Urothelium cell line (cell line): ENCODE measurements at places on chromosomes 2 and 18.
A peak's percentile ranks its signal among the peaks of the same experiment; 100 is the strongest.

GRCh38 chr2:43424262-43425207 lies 171.3 kb downstream of the THADA start:
- DNase-seq = no peak

- peak; percentile 65 for DNase-seq
Observed at GRCh38 chr2:37652199-37652640, 19.2 kb downstream of the CDC42EP3 start.

- DNase-seq = no peak
Observed at GRCh38 chr2:54636415-54637139, 86.9 kb upstream of the EML6 start.

DNA sequence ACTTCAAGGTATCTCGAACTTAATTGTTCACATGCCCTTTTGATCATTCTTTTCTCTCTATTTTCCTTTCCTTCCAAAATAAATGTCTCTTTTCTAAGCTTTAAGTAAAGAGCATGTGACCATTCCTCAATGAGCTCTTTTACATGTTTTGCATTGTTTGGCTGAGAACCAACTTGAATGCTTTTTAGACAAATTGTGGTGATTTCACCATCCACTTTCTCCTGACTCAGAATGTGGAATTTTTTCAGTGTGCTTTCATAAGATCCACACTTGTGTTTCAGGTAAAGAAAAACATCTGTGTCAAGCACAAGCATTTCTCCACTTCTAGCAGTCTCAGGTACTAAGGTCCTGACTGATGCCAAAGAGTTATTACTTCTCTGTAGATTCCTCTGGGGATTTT lies 10.7 kb downstream of the RBM43 start:
- DNase-seq = no peak

GRCh38 chr2:227412877-227413276 lies 25.1 kb upstream of the SCYGR1 start:
- DNase-seq = no peak

DNA sequence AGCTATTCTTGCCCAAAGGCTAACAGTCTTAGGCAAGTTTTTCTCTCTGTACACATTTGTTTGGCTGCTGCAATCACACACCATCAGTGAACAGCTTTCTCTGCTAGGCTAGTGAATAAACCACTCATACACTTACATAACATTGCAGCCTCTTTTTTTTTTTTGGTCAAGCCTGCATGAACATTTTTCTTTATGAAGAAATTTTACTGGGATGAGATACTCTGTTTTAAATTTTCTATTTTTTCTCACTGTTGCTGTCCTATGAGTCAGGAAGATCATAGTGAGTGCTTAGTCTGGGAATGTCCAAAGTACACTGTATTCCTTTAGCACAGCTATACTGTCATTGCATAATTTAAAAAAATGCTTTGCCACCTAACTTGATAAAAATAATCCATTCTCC lies 58.5 kb downstream of the ROCK1 start:
- DNase-seq = no peak

- no peak for DNase-seq
Observed at GRCh38 chr2:29495536-29496060, 380.4 kb downstream of the CLIP4 start.

DNA sequence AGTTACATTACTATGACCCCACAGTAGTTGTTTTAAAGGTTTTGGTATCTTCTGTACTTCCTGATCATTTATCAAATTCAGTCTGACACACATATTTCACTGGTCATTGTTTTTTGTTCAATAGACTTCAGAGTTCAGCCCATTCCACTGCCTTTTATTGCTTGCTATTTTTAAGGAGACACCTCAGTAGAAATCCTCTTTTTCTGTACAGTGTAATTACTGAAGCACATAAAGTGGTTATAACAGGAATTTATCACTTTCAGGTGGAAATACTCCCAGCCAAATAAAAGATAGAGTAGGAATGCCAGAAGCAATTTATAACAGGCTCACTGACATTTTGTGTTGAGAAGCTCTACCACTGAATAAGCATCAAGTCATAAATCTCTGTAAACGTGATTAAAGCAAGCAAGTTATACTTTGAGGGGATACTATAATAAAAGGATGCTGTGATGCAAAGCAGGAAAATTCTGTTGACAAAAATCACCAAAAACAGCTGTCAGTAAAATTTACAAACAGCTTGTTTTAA lies 6.6 kb upstream of the BARD1 start:
- DNase-seq = no peak

GRCh38 chr18:39825485-39826150 lies 2129.4 kb upstream of the PIK3C3 start:
- DNase-seq = no peak

- no peak for DNase-seq
Observed at GRCh38 chr2:209422191-209422754, 1.6 kb upstream of the MAP2 start.

DNA sequence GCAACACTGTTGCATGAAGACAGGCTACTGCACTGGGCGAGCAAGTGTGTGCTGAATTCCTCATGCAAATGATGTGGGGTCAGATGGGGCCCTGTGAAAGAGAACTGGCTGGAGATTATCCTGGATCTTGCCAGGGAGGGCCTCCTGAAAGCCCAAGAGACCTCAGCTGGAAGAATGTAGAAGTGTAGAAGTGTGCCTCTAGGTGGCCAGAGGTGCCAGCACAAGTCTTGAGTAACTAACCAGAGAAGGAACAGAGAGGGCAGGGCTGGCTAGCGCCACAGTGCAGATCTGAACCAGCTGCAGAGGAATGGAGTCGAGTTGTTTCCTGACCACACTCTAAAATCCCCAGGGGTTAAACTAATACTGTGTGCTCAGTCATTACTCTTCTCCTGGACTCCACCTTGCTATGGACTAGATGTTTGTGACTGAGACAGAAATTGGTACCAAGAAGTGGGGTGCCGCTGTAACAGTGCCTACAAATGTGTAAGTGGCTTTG lies 399.3 kb downstream of the LRATD1 start:
- no peak for DNase-seq

DNA sequence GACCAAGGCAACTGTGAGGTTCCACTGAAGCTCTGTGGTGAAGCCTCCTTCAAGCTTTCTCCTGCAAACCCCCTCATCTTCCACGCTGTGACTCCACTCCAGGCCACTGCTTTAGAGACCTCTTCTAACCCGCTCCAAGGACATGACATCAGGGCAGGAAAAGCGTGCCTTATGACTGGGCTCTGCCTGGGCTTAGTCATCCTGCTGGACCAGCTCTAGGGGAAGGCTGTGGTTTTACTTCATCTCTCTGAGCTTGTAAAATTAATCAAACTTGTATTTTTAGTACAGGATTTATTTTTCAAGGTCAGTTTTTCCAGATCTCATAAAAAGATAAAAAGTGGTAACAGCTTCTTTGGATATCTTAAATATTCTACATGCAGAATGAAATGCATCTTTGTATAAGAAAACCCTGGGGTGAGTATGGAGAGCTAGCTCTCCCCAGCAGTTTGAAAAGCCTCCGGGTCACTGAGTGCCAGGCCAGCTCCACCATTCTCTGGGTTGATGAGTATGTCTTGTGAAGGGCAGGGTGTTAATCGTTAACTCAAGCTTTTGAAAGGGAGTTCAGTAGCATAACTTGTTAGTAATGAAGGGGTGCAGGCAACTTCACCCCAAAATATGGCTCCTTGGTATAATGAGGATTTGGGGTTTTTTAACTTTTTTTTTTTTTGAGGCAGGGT lies 33.1 kb upstream of the YPEL5 start:
- DNase-seq = peak; percentile 90

DNA sequence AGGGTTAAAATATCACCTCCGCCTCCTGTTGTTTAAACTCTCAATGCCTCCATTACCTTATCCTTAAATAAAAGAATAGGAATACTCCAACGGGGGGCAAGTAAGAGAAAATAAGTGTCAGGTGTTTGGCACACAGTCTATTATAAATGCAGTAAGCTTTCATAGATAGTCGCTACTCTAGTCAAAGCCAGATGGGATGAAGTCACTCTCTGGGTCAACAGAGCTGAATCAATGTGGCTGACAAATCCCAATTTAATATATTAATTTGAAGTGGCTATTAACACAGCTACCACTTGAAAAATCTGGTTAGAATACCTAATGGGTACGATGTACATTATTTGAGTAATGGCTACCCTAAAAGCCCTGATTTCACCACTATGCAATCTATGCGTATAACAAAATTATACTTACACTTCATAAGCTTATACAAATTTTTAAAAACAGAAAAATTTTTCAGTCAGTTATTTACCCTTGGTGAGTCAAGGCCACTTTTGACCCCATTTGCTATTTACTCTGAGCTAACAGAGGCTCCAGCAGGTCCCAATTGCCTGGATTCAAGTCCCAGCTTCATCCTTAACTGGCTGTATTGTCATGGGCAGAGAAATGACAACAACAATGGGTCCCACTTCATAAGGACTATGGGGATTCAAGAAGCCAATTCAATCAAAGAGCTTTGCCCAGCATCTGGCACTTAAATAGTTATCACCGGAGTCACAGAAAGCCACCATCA lies 167.5 kb upstream of the PID1 start:
- no peak for DNase-seq

DNA sequence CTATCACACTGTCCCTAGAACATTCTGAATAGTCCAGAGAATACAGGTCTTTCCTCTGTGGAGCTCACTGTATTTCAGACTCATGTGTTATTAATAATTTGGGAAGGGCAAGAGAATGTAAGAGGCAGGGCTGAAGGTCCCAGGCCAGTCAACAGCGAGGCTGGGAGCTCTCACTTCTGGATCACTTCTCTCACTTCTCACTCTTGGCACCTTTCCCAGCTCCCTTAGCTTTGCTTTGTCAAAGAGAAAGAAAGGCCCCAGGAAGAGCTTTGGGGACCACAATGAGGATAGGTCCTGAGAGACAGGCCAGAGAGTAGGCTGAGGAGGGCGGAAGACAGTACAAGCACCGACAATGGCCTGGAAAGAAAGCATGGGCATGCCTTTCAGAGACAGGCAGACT lies 11.2 kb downstream of the EFR3B start:
- DNase-seq = no peak

DNA sequence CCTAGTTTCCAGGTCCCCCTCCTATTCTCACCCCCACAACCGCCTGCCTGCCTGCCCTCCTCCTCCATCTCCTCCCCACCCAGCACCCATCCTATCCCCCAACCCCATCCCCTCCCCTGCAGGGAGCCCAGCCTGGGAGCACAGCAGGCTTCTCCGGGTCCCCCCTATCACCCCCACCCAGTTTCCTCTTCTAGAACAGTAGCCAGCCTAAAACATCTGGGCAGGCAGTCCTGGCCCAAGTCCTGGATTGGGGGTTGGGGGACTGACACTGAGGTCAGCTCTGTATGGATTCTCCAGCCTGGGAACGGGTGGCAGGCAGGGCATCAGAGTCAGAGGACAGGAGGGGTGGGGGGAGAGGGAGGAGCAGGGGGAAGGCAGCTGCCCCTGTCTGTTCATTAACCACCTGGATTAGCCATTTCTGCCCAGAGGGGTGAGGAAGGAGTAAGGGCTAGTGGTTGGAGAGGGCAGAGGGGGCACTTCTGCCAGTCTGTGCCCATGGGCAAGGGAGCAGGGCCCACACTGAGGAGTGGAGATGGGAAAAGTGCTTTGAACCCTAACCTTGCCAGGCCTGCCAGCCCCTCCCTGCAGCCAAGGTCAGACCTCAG lies 60.0 kb downstream of the TNS1 start:
- DNase-seq = no peak

- DNase-seq = peak; percentile 22
Observed at GRCh38 chr18:45920367-45920766, 46.8 kb downstream of the EPG5 start.

DNA sequence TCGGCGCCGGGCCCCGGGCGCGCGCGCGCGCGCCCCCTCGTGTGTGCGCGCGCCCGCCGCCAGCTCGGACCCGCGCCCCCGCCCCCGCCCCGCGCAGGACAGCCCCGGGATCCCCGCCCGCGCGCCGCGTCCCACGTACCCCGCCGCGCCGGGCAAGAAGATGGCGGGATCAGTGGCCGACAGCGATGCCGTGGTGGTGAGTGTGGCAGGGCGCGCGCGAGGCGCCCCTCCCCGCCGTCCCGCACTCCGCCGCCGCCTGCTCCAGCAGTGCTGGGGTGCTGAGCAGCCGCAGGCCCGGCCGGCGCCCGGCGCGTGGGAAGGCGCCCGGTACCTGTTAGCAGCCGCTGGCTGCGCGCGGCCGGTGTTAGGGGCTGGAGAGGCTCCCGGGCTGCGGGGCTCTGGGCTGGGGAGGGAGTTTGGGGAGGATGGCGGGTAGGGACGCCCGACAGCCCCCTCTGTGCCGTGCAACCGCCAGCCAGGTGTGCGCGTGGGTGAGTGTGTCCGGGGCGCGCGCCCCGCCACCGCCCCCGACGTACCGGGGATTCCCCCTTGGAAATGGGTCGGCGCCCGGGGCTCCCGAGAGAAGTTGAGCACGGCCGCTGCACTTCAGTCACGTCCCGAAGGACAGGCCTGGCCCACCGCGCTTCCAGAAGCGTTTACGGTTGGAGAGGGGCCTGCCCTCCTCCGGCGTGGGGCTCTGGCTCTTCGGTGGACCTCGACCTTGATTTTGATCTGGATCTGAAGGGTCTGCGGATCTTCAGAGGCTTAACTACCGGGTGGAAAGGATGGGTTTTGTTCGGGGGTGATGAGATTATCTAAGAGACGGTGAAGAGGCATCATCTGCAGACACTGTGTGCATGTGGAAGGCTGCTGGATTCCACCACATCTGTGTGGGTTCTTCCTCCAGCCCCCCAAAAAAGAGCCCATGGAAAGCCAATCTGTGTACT lies 697 bp downstream of the LGALSL start:
- peak; percentile 91 for DNase-seq

- DNase-seq = peak; percentile 9
Observed at GRCh38 chr2:60745761-60746160, 10.3 kb upstream of the PAPOLG start.

DNA sequence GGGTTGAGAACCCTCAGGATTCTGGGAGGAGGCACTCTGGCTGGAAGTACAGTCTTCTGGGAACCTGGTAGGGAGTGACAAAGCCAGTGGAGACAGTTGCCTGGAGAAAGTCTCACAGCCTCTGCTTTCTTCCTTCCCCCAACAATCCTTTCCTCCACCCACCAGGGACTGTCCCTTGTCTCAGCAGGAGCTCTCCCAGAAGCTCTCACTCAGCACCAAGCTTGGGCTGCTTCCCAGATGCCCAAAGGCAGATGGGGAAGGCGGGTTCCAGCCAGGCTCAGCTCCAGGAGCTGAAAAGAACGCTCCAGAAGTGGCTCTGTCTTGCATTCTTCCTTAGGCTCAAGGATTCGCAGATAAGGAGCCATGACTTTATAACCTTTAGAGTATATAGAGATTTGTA lies 7.6 kb upstream of the NAGK start:
- no peak for DNase-seq

DNA sequence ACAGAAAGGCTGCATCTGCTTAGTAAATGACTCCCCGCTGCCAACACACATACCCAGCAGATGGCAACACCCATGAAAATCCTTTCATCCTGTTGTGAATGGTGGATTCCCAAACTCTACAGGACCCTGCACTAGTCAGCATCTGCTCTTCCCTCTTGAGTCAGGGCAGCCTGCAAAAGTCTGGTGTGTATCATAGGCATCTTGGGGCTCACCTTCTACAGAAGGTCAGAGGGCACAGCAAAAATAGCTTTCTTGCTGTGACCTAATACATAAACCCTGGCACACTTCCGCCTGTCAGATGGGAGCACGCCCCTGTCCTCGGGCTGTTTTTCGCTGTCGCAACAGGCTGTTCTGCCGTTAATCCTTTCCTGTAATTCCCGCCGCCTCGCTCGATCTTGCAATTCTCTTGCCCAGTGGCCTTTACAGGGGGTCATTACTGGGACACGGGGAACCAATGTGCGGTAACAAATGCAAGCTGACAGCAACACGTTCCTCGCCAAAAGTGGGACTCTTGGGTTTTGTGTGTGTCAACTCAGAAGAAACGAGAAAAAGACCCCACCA lies 19.9 kb upstream of the SCYGR1 start:
- DNase-seq = no peak

- DNase-seq = no peak
Observed at GRCh38 chr2:70656421-70657010, 102.9 kb upstream of the TGFA start.
